OCI-M1 (cell line): ENCODE measurements at places on chromosomes 2 and 18.

DNA sequence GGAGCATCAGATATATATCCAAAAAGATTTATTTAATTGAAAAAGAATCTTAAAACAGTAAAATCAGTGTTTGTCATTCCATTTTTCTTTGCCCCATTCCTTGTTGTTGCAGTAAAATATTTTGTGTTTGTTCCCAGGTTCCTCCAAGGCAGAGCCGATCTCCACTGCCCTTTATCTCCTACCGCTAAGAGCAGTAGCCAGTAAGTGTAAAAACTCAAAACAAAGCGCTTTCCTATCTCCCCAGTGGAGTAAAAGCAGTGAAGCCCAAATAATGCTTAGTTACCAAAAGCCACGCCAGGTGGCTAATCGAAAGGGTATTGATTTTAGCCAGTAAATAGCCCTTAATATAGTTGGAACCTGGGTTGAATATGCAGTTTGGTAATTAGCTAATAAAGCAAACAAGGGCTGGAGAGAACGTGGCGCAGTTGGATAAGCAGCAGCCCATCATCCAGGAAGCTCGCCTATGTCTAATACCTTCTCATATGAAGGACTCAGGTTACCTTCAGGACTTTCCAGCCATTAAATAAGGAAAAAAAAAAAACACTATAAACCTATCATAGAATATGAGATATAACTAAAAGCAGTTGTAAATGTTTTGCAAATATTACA is 12.4 kb upstream of the GPD2 start:
- DNase-seq, result no peak

- DNase-seq, result no peak
Measured at GRCh38 chr2:239902749-239903201, 122.4 kb downstream of the NDUFA10 start.

DNA sequence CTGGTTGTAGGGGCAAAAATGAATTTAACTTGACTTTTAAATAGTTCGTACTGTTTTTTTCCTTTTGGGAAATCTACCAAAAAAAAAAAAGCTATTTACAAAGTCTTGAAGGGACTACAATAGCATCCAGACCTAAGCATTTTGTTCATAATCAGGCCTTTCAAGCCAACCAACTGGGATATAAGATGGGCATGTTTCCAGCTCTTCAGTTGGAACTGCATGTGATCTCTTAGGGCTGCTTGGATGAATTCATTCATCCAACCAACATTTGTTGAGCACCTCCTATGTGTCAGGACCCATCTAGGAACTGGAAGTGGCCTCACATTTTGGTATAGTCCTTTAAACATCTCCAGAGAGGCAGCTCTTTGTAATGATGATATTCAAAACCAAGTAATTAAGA is 98.6 kb downstream of the AAK1 start:
- DNase-seq, result no peak

DNA sequence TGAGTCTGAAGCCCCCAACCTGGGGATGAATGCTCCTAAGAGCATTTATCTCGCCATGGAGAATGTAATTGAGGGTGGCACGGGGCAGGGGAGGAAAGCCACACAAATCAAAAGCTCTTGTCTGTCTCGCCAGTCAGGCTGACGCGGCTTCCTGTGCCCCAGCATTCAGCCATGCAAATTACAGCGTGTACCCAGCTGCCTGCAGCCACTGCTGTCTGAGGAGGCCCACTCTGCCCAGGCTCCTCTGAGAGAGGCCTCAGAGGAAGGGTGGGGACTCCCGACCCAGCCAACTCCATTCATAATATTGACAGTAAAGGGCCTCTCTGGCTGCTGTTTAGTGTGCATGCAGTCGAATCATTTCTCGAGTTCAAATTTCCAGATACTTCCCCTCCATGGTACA is 22.0 kb downstream of the SMAD7 start:
- no peak for DNase-seq

GRCh38 chr18:34807106-34807796 is 97.2 kb downstream of the DTNA start:
- no peak for DNase-seq

GRCh38 chr18:37564711-37565100 is 892 bp downstream of the CELF4 start:
- DNase-seq, result no peak

DNA sequence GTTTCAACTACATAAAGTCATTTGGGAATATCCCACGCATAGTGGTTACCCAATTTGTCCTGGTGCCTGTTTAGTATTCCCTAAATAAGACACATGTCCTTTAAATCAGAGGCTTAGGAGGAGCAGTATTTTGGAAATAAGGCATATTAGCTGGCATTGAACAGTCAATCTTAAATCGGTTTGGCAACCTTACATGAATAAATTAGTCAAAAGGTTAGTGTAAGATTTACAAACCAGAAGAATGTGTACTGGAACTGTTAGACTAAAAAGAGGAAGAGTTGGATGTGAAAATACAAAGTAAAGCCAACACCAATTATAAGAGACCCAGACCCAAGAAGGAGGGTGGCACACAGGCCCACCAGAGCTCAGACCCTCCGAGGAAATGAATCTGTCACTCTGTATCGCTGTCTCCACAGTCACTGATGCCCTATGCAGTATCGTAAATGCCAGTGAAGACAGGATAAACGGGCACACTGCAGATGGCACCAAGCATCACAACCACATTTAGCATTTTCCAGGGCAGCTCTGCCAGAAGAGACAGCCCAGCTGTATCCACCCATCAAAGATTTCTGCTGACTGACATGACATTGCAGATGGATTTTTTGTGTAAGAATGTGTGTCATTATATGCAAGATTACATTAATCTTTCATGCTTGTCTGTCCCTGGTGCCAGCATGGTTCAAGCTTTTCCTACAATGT is 90.4 kb downstream of the CERKL start:
- DNase-seq, result no peak

- DNase-seq, result no peak
Measured at GRCh38 chr2:161337247-161337646, 29.0 kb downstream of the PSMD14 start.

DNA sequence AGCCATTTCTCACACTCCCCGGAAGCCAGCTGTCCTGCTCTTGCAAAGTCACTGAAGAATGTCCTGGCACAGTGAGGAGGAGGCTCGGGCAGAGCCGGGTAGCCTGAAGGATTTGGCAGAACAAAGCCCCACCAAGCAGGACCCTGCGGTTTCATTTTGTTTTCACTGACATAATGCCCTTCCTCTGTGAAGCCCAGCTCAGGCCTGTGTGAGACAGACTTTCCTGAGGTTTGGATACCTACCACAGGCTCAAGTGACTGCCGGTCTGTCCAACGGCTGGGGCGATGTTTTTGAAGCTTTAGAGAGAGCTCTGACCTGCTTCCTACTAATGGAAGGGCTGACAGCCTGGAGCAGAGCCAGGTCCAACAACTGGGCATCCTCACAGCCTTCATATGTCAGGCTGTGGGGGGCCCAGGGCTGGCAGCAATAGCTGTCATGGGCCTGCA is 99.8 kb upstream of the FZD7 start:
- DNase-seq, result no peak

- no peak for DNase-seq
Measured at GRCh38 chr2:216235462-216235861, 126.3 kb downstream of the XRCC5 start.

DNA sequence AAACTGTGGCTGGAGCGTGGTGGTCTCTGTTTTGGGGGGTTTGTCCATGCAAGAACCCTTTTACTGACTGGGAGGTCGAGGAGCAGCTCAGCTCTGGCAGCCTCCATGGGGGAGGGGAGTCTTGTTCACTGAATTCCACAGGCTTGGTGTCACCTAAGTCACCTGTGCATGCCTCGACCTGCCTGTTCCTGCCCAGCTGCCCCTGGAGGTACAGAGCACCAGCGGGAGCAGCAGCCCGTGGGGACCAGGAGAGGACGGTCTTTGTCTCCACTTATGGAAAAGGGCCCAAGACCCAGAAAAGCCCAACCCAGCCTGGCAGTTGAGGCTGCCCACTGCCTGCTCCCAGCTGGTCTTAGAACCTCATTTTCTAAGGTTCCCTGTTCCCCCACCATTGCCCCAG is 168.7 kb upstream of the AGAP1 start:
- no peak for DNase-seq
